ENCODE measurements at places on chromosomes 5 and 9.

DNA sequence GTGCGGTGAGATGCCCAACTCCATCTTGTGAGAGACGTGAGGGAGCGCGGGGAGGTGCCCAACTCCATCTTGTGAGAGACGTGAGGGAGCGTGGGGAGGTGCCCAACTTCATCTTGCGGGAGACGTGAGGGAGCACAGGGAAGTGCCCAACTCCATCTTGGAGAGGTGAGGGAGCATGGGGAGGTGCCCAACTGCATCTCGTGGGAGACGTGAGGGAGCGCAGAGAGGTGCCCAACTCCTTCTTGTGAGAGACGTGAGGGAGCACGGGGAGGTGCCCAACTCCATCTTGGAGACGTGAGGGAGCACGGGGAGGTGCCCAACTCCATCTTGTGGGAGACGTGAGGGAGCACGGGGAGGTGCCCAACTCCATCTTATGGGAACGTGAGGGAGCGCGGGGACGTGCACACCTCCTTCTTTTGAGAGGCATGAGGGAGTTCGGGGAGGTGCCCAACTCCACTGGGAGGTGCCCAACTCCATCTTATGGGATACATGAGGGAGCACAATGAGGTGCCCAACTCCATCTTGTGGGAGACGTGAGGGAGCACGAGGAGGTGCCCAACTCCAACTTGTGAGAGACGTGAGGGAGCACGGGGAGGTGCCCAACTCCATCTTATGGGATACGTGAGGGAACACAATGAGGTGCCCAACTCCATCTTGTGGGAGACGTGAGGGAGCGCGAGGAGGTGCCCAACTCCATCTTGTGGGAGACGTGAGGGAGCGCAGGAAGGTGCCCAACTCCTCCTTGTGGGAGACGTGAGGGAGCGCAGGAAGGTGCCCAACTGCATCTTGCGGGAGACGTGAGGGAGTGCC is 235.4 kb downstream of the CACNA1B start:
- no peak for DNase-seq

DNA sequence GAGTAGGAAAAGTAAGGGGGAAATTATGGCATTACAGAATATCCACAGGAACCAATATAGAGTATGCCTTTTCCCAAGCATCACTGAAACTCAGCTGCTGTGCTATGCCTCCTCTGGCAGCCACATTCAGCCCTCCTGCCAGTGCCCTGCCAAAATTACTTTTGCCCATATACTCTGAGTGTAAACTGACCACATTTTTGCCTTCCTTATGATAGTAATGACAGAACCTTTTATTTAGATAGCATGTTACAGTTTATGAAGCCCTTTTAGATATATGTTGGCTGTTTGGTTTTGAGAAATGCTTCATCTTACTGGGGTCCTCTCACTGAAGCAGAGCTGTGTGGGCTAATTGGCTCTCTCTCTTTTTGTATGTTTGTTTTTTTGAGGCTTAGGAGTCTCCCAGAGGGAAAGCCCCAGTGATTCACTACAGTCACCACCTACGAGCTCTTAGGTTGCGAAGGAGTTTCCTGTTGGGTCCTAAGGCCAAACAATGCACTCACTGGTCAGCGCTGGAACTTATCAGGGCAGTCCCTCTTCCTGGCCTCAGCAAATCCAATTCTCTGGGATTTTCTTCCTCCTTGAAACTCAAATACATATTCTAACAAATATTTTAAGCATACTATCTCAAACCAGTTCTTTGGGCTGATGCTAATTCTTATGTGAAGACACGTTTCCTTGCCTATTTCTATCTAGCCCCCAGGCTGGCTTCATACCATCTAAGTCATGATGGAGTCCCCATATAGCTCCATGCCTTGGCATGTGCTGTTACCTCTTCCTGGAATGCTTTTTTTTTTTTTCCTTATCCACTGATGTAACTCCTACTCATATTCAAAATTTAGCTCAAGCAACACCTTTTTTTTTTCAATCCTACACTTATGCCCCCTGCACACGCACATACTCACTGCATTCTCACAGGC is 3.7 kb downstream of the PHF24 start:
- no peak for DNase-seq

DNA sequence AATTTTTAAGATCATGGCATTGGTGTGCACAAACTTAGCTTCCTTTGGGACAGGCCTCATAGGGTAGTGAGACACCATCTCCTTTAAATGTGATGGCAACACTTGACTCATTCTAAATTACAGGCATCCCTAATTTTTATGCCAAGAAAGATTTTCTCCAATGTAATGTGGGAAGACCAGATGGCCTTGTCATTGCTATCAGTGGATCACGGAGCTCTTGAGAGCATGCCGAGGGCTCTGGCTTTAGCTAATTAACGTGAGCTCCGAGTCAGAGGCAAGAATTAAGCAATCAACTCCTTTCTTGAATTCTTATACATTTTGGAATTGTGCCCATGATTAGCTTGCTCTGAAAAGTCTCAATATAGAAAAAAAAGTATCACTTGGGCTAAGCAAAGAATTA is 215.8 kb downstream of the LRRC70 start:
- no peak for DNase-seq

GRCh38 chr9:125497478-125497877 is 209.5 kb downstream of the MAPKAP1 start:
- no peak for DNase-seq

- DNase-seq: no peak
Observed at GRCh38 chr5:57137401-57137800, 36.5 kb upstream of the GPBP1 start.

- no peak for DNase-seq
Observed at GRCh38 chr9:37836386-37836785, 35.8 kb downstream of the DCAF10 start.

DNA sequence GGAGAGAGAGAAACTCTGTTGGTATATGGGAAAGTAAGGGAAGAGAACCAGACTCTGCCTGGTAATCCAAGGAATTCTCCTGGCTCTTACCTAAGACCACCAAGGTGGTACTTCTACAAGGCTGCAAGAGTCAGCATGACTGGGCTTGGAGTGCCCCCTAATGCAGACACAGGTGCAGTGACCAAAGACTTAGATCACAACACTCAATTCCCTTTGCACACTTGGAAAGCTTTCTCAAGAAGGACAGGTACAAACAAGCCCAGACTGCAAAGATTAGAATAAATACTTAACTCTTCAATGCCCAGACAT is 25.2 kb downstream of the UGT3A2 start:
- no peak for DNase-seq

DNA sequence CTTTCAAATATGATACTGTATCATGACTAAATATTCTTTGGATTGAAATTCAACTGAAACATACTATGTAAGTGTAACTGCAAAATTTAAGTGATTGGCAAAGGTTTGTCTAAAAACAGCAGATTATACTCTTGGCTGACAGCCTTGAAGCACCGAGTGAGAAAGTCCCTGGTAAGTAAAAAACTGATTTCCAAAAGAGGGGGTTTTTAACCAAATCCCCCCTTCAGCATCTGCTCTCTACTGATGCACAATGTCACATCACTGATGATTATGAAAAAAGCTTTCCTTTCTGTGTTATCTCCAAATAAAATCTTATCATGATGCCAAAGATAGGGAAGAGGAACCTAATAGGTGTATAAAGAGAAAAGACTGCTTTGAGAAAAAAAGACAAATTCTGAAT is 141.0 kb downstream of the MEF2C start:
- no peak for DNase-seq

DNA sequence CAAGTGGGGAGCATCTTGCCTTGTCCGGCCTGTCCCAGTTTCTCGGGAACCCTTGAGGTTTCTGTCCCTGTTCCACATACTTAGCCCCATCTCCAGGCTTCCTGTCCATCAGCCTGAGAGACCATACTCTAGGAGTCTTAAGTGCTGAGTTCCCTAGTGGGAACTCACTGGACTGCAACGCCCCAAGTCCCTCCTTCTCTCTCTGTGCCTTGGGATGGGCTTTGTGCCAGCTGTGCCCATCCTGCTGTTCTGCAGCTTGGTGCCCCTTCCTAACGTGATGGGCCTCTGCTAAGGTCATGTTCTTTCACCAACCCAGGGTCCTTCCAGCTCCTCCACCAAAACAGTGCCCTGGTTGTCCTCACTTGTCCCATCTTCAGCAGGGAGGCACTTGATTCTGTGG is 222.3 kb upstream of the ANKRD55 start:
- DNase-seq: no peak

- DNase-seq: no peak
Observed at GRCh38 chr5:173474881-173475287, 141.6 kb downstream of the BOD1 start.

GRCh38 chr9:107653263-107653821 is 163.8 kb upstream of the KLF4 start:
- no peak for DNase-seq

DNA sequence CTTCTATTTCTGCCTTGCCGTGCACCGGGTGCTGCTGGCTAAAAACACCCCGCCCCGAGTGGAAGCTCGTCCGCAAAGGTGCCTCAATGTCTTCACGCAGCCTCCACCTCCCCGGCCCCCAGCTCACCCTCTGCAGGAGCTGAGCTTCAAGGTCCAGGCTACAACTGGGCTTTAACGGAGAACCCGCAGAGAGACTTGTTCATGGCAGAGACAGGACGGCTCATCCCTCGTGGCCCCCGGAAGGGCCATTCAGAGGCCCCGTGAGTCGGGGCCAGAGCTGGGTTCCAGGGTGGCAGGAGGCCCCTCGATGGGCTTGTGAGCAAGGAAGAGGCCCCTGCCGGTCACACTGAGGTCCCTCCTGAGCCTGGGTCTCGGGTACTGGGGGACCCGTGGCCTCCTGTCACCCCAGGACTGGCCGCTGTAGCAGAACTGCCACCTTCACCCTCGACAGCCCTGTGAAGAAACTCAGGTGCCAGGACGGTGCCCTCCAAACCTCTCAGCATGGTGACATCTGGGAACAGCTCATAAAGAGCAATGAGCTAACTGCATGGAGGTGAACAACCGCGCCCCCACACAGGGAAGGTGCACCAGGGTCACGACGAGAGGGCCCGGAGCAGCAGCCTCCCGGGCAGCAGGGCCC is 58.0 kb upstream of the UBAC1 start:
- no peak for DNase-seq

DNA sequence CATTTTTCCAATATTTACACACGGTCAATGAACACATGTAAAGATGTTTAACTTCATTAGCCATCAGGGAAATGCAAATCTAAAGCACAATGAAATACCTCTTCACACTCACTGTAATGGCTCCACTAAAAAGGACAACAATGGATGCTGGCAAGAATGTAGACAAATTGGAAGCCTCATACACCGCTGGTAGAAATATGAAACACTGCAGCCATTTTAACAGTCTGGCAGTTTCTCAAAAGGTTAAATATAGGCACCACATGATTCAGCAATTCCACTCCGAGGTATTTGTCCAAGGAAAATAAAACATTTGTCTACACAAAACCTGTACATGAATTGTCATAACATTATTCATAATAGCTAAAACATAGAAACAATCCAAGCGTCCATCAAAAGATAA is 20.0 kb downstream of the RNF145 start:
- no peak for DNase-seq

DNA sequence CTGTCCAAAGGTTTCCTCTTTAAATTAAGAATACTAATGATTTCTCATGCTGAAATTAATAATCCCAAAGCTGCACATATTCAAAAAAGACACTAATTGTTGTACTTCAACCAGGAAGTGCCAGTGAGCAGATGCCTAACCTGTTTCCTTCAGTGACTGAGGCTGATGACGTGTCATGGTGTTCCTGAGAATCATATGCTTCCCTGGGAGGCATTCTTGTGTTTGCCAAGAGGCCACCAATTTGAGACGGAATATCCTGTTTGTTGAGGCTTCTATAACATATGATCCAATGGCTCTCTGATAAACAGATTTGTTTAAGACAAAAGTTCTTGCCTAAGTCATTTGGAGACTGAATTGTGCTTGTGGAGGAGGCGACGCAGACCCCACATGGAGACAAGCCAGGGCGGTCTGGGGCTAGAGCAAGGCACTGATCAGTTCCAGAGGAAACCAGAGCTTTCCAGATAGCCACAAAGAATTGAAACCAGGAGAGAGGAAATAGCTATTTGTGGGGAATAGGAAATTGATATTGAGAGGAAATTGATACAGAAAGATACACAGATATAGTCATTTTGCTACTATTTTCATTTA is 66.4 kb upstream of the ZNF608 start:
- DNase-seq: no peak

GRCh38 chr5:42944989-42945388 is 95.1 kb downstream of the ANXA2R start:
- no peak for DNase-seq

DNA sequence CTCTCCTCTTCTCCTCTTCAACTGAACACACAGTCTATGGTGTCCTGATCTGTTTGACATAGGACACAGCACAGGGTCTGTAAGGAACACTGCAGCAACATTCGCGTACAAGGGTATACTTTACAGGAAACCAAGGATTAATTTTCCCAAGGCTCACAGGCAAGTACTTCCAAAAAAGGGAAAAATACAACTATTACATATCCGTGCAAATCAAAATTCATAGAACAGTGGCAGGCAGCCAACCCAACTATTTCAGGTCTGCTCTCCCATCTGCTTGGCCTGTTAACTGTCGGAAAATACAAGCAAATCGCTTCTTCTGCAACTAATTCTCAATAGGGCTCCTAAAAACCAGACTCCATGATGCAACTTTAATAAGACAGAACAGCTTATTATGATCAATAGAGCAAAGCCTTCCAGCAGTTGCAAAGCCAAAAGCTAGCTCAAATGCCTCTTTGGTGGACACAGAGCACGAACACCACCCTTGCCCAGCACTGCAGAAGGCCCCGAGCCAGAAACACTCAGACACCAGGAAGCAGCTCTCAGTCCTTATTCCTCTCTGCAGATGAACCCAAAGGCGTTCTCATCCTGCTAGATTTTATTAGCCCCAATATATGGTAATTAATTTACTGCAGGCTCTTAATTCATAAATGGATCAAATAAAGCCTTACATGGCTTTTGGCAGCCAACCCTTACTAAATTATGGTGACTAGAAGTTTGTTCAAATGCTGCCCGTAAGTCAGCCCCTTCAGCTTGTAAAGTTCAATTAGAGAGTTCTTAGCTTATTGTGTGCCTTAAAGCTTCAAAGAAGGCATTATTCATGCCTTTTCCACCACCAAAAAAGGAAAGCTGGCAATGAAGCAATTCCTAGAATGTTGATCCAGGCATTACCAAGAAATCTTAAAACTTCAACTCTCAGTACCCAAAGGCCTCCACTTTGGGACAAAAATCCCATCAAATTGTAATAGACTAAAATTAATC is 68.8 kb downstream of the ZNF608 start:
- DNase-seq: no peak

DNA sequence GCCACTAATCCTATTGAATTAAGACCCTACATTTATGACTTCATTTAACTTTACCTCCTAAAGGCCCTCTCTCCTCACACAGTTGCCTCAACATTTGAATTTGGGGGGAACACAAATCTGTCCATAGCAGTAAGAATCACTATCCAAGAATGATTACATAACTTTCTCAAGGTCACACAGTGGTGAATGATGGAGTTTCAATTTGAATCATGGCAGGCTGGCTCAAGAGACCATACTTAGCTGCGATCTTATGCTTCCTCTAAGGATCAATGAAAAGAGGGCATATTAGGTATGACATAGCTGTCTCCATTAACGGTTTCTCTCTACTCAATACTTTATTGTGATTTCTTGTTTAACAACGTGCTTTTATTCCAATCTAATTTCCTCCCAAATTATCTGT is 44.1 kb upstream of the PDE4D start:
- DNase-seq: no peak
